ENCODE measurements at places on chromosomes 7 and 10.

DNA sequence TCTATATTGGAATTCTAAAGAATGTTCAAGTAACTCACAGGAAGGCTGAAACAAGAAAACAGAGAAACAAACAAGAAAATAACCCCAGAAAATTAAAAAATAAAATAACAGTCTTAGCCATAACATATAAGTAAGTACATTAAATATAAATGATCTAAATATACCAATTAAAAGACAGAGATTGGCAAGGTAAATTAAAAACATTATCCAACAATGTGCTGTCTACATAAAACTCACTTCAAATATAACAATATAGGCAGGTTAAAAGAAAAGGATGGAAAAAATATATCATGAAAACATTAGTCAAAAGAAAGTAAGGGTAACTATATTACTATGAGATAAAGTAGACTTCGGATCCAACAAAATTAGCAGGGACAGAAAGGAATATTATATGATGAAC is 98.1 kb upstream of the NANOS1 start:
- DNase-seq = no peak

DNA sequence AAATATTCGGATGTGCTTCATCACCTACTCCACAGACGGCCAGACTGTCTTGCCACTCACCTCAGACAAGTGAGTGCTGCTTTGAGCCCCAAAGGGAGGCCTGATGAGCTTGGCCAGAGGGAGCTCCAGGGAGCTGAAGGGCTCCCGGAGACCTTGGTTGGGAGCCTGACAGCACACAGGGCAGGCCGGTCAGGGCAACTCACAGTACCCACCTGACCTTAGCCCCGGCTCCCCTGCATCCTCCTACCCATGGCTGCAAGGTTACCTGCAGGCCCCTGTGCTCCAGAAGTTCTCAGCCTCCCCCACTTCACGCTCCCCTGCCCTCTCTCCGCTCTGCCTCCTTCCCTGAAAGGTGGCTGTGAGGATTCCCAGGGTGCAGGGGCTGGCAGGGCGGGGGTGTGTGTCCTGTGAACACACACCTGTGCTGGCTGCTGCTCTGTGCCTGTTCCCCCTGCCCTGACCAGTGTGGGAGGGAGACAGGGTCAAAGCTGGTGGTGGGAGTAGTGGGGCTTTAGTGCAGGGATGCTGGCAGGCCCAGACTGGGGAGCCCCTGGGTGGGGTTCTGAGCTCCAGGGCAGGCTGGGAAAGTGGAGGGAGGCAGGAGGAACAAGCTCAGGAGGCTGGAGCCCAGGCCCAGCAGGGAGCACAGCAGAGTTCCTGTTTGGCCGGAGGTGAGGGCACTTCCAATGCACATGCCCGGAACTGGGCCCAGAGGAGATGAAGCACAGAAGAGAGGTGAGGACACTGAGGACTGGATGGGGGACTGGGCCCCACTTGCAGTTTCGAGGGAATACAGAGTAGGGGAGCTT is 7.2 kb downstream of the ANTXRL start:
- DNase-seq = no peak

DNA sequence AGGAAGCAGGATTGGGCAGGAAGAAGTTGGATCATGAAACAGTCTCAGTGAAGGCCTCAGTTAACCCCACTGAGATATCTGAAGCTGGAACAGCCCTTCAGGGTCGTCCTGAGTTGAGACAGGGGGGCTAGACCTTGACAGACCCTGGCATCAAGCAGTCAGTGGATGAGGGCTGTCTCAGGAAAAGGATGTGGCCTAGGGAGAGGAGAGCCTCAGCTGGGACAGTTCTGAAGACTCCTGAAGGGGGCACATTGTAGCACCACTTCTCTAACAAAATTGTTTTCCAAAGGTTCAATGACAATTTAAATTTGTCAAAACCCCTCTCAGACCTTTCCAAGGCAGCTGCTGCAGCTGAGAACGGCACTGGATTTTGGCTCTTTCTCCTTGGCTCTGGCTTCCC is 15.8 kb upstream of the SLK start:
- no peak for DNase-seq

DNA sequence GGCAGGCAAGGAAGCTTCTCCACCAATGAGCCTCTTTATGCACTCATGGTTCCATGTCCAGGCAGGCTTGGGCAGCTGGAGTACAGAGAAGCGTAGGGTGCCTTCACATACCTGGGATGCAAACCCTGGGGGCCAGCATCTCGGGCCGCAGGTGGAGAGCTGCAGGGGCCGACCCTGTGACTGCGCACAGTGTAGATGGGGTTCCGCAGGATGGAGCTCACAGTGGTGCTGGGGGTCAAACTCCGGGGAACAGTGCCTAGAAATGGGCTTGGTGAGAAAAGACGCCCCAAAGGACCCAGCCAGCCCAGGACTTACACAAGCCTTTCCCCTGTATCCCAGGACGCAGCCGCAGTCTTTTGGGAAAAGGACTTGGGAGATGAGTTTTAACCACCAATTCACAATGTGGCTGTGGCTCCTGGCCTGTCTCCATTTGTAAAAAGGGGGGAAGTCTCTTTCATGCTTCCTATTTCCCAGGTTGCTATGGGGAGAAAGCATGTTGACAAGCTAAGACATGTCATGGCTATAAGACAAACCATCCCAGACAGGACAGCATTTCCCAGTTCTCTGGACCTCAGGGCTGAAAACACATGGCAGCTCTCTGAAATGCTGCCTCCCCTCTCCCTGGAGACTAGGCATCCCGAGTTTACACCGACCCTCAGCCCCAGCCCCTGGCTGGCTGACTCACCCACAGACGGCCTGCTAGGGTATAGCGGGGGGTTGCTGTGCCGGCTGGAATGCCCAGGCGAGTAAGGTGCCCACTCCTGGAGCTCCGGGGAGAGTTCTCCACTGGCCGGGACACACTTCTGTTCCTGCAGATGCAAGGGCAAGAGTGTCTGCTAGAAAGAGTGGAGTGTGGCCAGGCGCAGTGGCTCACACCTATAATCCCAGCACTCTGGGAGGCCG is 107.1 kb downstream of the DLG5 start:
- DNase-seq = no peak

DNA sequence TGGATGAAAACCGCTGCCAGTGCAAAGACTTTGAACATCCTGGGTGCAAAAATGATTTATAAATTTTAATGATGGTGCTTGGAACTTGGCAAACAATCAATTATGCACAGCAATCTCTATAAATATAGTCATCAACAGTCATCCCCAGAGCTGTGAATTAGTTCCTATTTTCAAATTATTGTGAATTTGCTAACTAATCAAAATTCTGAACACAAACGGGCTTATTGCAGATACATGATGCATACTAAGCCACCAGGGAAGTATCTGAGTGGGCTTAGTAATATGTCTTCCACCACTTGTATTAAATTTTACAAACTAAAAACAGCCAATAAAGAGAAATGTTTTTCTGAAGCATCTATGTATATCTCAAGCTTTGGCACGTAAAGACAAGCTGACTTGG is 165.2 kb downstream of the CALCR start:
- no peak for DNase-seq

- no peak for DNase-seq
These were observed 17.5 kb downstream of the GBF1 start for GRCh38 chr10:102262744-102263370.

DNA sequence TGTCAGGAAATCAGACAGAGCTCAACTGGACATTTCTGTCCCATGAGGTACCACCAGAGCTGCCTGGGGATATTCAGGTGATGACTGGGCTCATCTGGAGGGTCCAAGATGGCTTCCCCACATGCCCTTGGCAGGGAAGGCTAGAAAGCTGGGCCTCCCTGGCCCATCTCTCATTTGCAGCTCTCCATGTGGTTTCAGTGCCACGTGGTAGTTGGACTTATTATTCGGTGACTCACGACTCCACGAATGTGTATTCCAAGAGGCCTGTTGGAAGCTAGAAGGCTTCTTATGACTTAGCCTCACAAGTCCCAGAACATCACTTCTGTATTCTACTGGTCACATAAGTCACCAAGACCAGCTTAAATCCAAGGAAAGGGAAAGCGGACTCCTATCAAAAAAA is 22.8 kb downstream of the NSMCE4A start:
- DNase-seq = no peak

DNA sequence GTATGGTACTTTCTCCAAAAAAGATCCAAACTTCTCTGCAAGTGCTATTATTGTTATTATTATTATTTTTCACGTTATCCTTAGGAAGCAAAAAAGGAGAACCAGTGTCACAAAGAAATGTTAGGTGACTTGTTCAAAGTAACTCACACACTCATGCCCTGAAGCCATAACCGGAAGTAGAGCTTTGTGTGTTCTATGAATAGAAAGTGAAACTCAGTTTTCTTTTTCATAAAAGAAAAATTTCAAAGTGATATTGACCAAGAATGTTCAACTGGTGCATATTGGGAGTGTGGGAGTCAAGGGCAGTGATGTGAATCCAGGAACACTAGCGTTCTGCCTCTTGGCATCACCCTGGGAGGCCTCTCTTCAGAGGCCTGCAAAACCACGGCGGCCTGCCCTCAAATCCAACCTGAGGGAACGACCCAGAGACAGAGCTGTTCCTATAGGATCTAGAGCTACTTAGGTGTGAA is 106.1 kb downstream of the PRKCQ start:
- peak; percentile 19 for DNase-seq

GRCh38 chr10:21043044-21043443 is 145.9 kb upstream of the NEBL start:
- no peak for DNase-seq

DNA sequence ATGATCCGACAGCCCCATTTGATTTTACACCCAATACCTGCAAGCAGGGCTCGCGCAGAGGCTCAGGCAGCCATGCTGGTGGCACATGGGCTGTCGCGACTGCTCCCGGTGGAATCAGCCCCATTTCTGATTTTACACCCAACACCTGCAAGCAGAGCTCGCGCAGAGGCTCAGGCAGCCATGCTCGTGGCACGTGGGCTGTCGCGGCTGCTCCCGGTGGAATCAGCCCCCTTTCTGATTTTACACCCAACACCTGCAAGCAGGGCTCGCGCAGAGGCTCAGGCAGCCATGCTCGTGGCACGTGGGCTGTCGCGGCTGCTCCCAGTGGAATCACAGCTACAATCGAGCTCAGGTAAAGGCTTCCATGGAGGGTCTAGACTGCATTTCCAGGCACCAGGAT is 244.1 kb downstream of the PTPRN2 start:
- no peak for DNase-seq

- DNase-seq = no peak
These were observed 3.7 kb downstream of the PLPP4 start for GRCh38 chr10:120460776-120461175.
